NCI-H2029 (cell line): ENCODE measurements at places on chromosomes 16 and 17.

DNA sequence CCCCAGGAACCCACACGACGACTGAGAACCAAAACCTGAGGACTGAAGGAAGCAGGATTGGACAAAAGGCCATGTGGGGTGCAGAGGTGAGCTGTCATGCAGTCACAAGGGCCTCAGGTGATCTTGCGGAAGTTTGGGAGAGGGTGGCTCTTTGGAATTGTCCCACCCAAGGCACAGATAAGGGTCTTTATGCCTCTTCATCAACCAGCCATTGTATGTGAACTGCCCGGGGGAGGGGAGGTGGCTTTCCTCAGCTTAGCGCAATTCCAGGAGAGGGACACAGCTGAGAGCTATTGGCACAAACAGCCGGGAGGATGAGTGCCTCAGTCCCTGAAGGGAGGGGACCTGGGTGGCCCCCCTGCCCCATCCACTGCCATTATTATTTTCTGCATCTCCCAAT, 55.1 kb upstream of the PHOSPHO1 start:
- no peak for DNase-seq

DNA sequence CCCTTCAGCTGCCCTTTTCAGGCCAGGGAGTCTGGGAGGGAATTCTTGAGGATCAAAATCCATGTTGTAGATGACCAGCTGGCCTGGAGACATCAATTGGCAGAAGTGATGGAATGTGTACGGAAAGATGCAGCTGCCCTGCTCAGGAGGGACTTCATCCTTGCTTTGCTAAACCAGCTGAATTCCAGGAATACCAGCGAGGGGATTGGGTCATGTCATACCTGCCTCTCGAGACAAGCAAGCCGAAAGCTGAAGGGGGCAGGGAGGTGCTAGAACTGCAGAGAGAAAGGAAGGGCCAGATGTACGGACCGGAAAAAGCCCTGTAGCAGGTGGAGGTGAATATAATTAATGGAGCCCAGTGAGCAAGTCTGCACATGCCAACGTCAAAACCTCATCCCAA, 25.6 kb upstream of the NTN1 start:
- DNase-seq: no peak

DNA sequence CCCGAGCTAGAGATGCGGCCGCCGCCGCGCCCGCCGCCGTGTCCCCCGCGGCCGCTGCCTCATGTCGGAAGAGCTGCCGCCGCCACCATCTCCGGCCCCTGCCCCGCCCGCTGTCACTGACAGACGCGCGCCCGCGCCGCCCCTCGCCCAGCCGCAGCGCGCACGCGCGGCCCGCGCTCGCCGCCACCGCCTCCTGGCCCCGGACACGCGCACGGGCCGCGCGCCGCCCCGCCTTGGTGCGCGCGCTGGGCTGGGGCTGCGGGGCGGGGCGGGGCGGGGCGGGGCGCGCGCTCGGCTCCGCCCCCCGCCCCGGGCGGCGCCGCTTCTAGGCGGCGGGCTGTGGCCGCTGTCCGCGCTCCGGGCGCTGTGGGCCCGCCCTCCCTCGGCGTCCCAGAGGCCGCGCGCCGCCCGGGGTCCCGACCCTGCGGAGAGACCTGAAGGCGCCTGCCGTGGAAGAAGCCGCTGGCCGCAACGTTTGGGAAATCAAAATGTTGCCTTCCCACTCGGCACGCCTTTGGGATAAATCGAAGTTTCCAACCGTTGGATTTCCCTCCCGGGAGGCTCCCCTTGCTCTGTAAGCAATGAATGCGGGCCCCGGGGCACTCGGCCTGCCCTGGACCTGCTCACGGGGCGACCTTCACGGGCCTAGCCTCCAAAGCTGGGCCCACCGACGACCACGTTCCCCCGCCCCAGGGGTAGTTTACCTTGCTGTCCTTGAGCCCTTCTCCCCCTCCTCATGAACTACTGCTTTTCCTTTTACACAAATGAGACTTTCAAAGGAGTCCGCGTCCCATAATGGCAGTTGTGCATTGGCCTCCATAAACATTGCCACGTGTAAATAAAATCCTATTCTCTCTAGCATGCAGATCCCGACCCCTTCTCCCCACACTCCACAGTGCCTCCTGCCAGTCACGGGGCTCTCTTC, at the start of gene ADCY9:
TSS of gene ADCY9 (minus strand) at position 118 of the 925 bp plus-strand sequence. CDS start 1,000 bp downstream, outside the sequence.
- DNase-seq: peak; percentile 62

- DNase-seq: no peak
Observed at GRCh38 chr17:79715943-79716797, 14.6 kb upstream of the ENPP7 start.

DNA sequence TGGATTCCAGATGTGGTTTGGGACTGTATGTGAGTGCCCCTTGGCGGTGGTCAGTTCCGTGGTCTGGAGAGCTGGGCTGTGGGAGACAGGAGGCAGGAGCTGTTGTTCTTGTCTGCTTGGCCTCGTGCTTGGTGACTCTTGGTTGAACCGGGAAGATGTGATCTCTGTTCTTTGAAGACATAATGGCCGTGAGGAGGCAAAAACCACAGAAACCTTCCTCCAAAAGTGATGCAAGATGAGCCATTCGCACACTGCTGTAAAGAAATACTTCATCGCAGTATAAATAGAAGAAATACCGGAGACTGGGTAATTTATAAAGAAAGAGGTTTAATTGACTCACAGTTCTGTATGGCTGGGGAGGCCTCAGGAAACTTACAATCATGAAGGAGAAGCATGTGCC, 128.8 kb downstream of the RAP1GAP2 start:
- DNase-seq: no peak

DNA sequence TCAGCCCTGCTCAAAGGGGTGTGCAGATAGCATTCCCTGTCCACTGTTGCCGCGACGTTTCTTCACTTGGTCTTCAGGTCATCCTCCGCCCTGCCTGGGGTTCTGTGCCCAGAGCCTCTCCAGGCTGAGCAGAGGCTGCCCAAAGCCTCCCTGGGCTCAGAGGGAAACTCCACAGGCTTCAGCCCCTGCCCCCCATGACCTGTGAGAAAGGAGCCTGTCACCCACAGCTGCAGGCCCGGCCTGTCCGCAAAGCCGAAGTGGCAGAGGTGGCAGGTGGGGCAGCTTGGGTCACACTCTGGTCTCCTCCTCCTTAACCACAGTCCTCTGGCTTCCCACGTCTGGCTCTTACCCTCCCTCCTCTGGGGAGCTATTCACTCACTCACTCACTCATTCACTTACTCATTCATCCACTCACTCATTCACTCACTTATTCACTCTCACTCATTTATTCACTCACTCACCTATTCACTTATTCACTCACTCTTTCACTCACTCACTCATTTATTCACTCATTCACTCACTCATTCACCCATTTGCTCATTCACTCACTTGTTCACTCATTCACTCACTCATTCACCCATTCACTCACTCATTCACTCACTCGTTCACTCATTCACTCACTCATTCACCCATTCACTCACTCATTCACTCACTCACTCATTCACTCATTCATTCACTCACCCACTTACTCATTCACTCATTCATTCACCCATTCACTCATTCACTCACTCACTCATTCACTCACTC, 7.1 kb upstream of the CPSF4L start:
- no peak for DNase-seq

GRCh38 chr17:6464446-6465041, 20.3 kb downstream of the PIMREG start:
- DNase-seq: no peak

GRCh38 chr16:11459722-11460121, 114.5 kb downstream of the RMI2 start:
- DNase-seq: no peak

- DNase-seq: no peak
Observed at GRCh38 chr16:30186782-30187555, 3.6 kb downstream of the CORO1A start.

- DNase-seq: no peak
Observed at GRCh38 chr16:30368122-30368791, 2.0 kb downstream of the TBC1D10B start.

GRCh38 chr17:70314096-70314495, 144.8 kb downstream of the KCNJ2 start:
- no peak for DNase-seq

DNA sequence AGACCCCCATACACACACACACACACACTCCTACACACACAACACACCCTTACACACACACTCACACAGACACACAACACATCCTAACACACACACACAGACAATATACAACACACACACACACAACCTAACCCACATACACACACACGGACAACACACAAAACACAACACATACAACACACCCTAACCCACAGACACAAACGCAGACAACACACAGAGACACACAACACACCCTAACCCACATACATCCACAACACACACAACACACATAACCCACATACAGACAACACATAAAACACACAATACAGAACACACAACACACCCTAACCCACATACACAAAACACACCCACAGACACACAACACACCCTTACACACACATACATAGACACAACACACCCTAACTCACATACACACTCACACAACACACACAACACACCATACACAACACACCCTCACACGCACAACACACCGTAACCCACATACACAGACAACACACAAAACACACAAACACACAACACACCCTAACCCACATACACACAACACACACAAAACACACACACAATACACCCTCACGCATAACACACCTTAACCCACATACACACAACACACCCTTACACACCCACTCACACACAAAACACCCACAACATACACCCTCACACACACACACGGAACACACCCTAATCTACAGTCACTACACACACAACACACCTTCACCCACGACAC, 4.4 kb downstream of the ASGR1 start:
- DNase-seq: no peak

GRCh38 chr17:39405436-39405835, 4.0 kb upstream of the FBXL20 start:
- no peak for DNase-seq

GRCh38 chr17:80818871-80819270, 172.8 kb upstream of the CHMP6 start:
- DNase-seq: no peak

- no peak for DNase-seq
Observed at GRCh38 chr17:14582996-14583395, 282.1 kb downstream of the HS3ST3B1 start.

- no peak for DNase-seq
Observed at GRCh38 chr17:73586921-73587602, 57.2 kb downstream of the SDK2 start.

GRCh38 chr16:55499951-55500529, 8.8 kb upstream of the LPCAT2 start:
- no peak for DNase-seq

- DNase-seq: no peak
Observed at GRCh38 chr16:28876019-28876659, 2.1 kb upstream of the ATP2A1 start.

- DNase-seq: no peak
Observed at GRCh38 chr17:12765548-12765947, 23.8 kb upstream of the ARHGAP44 start.

GRCh38 chr16:49608098-49608497, 234.5 kb downstream of the C16orf78 start:
- DNase-seq: no peak

DNA sequence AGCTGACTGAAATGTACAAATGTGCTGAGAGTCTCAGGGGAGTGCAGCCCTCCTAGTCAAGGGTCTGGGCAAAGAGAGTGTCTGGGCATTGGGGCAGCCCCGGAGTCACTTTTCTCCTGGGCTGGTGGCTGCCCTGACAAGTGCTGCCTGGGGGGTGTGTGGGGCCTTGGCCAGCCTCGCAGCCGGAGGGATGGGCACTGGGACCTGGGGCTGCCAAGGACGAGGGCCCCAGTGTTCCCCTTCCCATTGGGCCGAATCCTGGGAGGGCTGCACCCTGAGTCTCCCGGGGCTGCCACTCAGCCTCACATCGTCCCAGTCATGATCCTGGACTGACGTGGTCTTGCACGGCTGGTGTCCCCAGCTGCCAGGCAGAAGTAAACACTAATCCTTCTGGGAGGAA, 132.3 kb downstream of the BANP start:
- DNase-seq: no peak

DNA sequence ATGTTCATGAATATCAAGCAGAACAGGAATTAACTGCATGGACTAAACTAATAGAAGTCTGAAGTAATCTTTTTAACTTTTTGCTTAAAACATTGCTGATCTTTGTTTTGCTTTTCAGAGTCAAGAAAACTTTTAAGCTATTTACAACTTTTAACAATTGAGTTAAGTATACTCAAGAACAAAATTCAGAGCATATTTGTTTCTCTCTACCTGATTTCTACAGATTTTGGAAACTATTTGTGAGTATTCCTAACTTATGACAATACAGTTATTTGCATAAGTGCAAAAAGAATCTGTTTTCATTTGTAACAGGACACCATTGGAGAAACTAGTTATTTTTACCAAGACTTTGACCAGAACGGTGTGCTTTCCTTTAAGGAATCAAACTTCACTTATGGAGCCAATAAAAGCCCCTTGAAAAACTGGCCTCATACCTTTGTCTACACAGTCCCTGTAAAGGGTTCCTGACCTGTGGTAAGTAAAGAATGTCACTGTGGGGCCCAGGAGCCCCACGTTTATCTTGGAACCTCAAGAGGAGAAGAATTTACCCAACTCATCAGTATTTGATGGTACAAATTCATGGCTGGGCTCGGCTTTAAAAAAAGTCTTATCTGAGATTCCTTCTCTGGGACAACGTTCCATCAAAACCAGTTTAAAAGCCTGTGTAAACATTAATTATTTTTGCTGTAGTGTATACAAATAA, 11.3 kb upstream of the LDHD start:
- DNase-seq: no peak

GRCh38 chr16:72536723-72537435, 364.9 kb upstream of the PMFBP1 start:
- no peak for DNase-seq

GRCh38 chr17:3925684-3926485, 9.6 kb upstream of the P2RX1 start:
- DNase-seq: no peak

DNA sequence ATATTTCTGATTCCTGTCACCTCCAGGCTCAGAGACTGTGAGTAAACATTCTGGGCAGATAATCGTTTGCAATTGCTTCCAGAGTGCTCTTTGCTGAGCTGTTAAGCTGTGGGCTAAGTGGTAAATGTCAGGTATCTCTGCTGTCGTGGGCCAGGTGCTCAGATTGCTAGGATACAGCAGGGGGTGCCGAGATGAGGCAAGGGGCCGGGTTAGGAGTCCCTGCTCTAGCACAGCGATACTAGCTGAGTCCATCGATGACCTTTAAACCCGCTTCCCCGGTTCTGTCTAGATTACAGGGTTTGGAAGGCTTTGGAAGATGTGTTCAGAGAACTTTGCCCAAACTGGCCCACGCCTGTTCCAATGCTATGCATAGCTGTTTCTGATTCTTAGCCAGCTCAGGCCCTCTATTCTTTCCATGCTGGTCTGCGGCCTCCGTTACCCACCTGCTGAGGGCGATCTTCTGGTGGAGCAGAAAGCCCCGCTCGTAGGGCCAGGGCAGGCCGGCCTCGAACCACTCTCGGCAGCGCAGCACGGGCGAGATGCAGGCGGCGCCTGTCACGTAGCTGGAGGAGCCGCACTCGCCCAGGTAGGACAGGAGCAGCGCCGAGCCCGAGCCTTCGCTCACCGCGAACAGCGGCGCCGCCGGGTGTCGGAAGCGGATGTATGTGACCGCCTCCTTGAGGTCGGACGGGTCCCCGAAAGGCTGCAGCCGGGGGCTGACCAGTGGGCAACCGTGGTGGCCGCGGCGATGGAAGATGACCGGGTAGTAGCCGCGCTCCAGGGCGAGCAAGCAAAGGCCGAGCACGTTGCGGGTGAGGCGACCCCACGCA, 979 bp downstream of the ABHD15 start:
- DNase-seq: peak; percentile 62

GRCh38 chr17:41153856-41154255, 4.2 kb upstream of the KRTAP4-5 start:
- DNase-seq: no peak

GRCh38 chr17:19335951-19336631, 26.4 kb downstream of the B9D1 start:
- no peak for DNase-seq
